Activated CD8-positive, alpha-beta memory T cell treated with anti-CD3 and anti-CD28 coated beads for 24 hours (primary cell): ENCODE measurements at places on chromosomes 1 and 21.

DNA sequence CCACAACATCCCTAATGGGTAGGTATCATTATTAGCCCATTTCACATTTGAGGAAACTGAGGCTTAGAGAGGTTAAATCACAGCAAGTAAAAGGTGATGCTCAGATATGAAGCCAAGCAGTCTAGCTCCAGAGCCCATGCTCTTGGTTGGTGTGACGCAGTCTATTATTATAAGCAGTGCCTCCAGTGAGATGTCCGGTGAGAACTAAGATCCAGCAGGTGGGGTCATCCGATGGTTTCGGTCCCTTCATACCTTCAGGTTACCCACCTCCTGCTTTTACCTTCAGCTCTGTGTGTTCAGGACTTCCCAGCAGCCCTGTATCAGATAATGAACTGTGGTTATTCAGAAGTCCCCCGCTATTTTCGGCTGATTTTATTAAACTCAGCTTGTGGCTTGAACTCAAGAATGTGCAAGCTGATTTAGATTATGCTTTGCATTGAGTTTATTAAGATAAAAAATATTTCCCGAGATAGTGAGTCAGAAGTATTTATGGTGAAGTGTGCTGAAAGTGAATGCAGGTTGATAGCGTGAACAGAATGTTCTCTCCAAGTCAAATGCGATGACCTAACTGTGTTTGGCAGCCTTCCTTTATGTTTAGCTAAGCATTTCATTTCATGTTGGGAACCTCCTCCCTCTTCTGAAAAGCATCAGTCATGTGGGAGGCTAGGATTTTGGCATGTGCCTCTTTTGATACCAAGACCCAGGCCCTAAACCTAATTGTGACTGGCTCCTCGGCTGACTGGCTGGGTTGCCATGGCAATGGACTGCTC is 160.9 kb upstream of the UBE2U start:
- no peak for DNase-seq

- peak; percentile 65 for DNase-seq
Observed at GRCh38 chr1:32716312-32717148, 14.0 kb upstream of the SYNC start.

GRCh38 chr1:55352080-55352810 is 137.1 kb upstream of the USP24 start:
- DNase-seq: no peak

DNA sequence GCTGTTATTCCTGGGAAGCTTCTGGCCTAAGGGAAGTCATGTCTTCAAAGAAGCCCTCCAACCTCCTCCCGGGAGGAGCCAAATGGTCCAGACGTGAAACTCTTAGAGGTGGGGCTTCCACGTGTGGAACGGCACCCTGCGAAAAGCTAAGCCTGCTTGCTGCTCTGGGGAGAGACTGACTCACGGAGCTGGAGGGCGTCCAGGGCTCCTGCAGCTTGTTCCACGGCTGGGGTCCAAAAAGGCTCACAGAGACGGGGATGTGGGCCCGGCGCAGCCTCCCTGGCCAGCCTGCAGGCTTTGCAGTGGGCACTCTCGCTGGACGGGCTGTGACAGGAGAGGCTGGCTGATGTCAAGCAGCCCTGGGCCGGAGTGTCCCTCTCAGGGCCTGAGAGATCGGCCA is 105.1 kb downstream of the COLGALT2 start:
- no peak for DNase-seq

DNA sequence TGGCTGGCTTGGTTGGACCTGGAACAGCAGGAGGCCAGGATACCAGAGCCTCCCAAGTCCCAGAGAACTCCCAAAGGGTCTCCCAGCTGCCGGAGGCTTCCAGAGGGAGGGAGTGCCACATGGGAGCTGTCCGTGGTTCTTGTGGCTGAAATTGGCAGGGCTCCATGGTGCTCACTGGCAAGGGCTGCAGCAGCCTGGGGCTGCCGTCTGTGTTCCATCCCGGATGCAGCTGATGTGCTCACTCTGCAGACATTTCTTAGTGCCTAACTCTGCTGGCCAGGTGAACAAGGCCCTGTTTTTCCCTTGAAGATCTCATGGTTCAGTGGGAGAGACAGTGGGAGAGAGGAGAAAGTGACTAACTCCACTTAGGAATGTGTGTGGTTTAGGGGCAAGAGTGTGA is 261.1 kb downstream of the CAMTA1 start:
- DNase-seq: no peak

GRCh38 chr1:223771814-223772770 is 59.8 kb downstream of the CAPN2 start:
- DNase-seq: peak; percentile 49

DNA sequence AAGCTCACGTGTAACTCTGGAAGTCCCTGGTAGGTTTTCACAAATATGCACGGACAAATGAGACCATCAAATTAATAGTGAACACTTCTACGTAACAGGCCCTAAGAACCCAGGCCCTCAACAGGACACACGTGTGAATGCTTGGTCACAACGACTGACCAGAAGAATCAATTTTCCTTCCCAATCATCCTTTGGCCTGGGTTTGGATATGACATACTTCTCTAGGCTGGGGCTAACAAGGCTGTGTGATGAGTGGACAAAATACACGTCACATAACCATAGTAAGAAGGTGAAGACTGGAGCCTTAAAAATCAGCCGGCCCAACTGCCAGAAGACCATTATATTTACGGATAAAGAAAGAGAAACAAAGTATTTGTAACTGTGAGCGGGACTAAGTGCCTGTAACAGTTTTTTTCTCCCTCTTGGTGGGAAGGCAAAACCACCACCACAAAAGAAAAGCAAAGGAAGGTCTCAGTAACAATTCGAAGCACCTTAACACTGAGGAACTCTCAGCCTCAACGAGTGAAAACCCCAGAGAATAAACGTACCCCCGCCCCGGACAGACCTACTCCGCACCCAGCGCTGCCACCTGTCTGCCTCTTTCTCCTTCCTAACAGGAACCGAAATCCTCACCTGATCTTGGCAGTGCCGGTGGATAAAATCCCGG is 450 bp downstream of the SDE2 start:
- DNase-seq: no peak

DNA sequence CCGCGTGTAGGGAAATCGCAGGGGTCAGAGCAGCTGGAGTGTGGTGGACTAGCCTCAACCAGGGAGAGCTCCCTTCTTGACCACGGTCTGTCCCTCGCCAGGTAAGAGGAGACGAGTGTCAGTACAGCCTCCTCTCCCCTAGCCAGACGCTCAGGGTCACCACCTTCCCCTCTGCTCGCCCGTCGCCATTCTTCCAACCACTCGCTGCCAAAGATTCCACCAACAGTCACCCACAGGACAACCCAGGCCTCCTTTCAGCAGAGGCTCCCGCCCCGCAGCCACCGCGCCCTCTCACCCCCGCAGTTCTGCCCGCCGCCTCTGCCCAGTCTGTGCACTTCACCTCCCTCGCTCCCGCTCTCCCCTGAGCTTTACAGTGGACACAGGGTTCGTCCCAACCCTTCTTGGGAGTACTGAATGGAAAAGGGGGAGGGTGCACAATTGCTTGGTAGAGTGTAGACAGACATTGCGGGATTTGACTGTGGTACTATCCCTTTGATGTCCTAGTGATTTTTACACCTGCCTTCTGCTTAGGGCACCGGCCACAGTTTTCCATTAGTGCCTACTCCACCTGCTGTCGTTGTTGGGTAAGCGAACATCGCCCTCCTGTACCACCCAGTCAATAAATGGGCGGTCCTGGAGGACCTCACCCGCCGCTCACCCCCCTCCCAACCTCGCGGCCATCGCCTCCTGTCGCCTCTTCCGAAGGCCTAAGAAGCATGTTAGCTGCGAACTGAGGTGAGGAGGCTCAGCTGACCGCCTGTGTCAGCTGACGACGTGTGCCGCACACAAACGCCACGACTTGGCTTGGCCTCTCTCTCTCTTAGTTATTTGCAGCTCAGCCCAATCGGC is 9.2 kb upstream of the NBPF11 start:
- no peak for DNase-seq

- DNase-seq: no peak
Observed at GRCh38 chr21:34185026-34185750, 111.8 kb downstream of the MRPS6 start.

- no peak for DNase-seq
Observed at GRCh38 chr1:163084330-163084729, 15.2 kb downstream of the RGS4 start.

DNA sequence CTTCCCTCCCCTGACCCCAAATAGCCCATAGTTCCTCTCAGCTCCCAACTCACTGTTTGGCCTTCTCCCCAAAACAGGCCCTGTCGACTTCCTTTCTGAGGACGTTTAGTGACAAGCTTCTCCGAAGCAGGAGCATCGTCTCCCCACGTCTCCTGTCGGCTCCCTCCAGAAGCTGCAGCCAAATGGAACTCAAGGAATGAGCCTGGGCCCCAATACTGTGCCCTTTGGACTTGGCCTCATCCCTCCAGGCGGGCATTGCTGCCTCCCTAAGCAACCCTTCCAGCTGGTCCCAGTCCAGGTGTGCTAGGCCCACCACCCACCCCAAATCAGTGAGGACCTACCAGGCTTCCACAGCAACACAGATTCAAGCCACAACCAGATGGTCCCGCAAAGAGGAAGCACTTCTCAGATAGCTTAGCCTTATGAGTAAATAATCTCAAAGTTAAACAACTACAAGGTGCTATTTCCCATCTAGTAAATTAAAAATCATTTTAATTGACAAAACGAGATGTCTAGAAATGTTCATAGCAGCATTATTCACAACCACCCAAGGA is 33.0 kb downstream of the ACOT7 start:
- no peak for DNase-seq

DNA sequence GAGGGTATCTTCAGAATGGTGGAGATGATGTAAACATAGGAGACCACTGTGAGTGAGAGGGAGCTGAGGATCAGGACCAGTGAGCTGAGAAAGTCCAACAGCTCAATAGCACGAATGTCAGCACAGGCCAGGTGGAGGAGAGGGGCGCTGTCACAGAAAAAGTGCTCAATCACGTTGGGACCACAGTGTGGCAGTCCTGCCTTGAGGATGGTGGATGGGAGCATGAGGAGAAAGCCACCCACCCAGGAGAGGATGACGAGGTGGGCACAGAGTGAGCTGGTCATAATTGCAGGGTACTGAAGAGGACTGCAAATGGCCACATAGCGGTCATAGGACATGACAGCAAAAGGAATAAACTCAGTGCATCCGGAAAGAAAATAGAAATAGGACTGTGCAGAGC is 8.1 kb downstream of the OR11L1 start:
- DNase-seq: no peak

GRCh38 chr1:225209153-225209552 is 218.7 kb downstream of the LBR start:
- no peak for DNase-seq

DNA sequence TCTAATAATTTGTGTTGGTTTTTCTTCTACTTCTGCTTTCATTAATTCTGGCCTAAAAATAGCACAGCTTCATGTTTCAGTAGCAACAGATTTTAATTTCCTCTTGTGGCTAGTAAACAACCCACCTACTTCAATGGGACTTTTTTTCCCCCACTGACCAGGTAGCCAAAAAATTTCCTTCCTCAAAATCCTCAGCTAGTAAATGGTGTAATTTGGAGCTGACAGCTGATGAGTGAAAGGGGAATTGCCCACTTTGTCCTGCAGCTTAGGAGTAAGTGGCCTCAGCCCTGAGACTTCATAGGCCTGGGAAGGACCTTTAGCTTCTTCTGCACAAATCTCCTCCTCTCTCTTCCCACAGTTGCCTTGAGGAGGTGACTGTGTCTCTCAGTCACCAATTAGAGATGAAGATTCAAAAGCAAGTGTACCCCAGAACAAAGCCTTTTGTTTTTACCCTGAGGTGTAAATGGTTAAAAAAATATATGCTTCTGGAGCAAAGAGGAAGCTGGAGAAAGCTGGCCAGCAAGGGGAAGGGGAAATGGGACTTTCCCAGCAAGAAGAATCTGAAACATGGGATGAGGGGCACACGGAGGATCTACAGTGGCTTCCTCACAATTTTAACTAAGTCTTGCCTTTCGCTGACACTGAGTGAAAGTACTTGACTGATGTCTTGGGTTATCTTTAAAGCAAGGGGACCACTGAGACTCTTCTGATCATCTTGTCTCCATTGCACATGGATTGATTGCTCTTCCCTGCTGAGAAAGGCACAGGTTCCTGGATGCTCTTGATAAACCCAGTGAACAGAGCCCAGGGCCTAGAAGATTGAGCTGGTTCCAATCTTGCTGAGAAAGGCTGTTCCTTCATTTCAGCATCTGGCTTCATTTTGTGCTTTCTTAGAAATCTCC is 35.8 kb upstream of the VCAM1 start:
- no peak for DNase-seq

GRCh38 chr1:13583966-13584791 is 547 bp downstream of the PDPN start:
- no peak for DNase-seq

DNA sequence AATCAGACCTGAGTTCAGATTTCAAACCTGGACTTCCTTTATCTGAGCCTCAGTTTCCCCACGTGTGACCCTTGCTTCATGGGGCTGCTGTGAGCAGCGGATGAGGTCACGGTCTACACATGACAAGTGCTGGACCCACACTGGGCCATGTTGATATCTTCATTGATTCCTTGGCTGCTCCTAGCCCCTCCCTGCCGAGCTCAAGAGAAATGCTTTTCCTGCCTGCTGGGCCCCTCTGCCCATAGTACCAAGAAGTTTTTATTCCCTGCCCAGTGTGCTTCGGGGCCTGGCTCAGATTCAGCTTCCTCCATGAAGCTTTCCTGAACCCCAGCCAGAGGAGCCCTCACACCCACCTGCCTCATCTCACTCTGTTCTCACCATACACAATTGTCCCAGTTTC is 181.6 kb downstream of the PTPRU start:
- DNase-seq: no peak

DNA sequence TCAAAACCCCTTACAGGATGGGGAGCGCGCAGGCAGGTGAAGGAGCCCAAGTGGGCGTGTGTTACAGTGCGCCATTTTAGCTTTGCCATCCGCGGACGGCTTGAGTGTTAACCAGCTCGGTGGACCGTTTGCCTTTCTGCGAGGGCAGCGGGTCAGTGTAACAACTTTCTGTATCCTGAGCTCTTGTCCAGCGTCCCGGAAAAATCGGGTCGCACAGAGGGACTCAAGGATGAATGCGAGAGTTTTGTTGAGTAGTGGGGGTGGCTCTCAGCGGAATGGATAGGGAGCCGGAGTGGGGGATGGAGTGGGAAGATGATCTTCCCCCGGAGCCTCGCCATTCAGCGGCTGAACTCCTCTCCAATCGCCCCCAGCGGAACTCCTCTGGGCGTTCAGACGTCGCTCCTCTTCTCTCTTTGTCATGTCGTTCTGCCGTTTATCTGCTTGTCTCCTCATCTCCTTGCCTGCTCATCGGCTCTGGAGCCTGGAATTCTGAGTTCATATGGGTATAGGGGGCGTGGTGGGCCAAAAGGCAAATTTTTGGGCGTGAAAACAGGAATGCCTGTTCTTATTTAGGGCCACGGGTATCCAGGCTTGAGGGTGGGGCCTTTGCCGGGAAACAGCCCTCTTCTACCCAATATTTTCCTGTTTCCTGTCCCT is 295.4 kb downstream of the CTH start:
- DNase-seq: no peak
